Cardiac muscle cell (in vitro differentiated cells and primary cell): ENCODE measurements at places on chromosomes 1 and 21. TPM values are rescaled to one million over a fixed set of nuclear protein-coding genes. Genes with fewer than 3 reads are reported as not detected.

IL20 gene
- total RNA-seq: not detected in 2 replicates

HTR6 gene
- total RNA-seq: not detected in 2 replicates

MEGF6 gene
- total RNA-seq: 12.6 and 31.7 TPM in 2 replicates

E2F2 gene
- total RNA-seq: 2.1 and 2.5 TPM in 2 replicates

DNASE2B gene
- total RNA-seq: not detected in 2 replicates

MTARC1 gene
- total RNA-seq: 4.5 and 5.5 TPM in 2 replicates

DNA sequence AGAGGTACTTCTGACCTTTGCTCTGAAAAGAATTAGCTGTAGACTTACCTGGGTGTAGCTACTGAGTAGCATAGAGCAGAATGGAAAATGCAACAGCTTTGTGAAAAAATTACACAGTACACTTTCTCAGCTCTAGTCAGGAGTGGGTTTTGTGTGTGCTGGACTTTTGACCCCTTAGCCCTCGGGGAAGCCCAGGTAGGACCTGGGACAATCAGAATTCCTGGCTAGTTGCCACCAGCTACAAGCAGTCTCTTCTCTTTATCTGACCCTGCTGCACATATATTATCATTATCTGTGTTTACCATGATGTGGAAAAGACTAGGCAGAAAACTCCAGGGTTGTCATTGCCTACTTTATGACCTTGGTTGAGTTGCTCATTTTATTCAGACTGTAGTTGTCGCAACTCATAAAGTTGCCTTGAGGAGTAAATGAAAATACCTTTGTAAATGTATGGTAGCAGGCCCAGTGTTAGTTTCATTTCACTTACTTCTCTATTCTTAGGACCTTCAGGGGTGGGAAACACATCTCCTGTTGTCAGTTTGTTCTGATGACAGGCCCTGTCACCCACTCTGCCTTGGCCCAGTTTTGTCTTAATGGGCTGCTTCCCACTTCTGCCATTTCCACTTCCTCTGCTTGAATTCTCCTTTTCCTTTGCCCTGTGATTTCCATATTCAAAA lies 5.4 kb downstream of the NEK7 start:
- H3K4me1 ChIP-seq: peaks cover 43% of the 10 kb centered on the region
- DNase-seq: no peak
- H3K36me3 ChIP-seq: no peaks in the 10 kb centered on the region
- peak overlapping the region; percentile 88 for H3K27ac ChIP-seq
- peak overlapping the region; percentile 5 for H3K4me3 ChIP-seq
- no peaks in the 10 kb centered on the region for H3K27me3 ChIP-seq

DNA sequence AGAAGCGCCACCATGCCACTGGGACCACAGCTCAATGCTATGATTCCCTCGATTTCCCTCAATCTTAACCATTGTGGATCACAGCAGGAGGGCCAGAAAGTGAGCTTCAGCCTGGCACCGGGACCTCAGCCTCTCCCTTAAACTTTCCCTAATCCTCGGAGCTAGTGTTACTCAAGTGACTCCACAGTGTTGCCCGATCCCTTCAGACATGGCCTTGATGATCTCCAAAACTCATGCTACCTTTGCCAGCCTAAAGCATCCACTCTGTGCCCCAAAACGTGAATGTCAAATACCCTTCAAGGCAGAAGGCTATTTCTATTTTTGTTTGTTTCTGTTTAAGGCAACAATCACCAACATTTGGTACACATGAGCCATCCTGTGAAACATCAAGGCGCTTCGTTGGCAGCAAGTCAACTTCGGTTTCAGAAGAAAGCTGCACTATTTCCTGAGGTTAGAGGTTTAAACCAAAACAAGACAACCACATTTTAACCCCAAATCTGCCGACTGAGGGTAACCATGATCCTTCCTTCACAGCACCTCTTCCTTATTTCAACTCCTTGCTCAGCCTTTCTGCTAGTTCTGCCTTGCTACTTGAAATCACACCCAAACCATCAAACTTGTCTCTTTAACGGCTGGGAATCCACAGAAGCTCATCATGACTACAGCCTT lies 94.4 kb upstream of the KRTAP19-8 start:
- no peak overlapping the region for H3K27ac ChIP-seq
- no peaks in the 10 kb centered on the region for H3K36me3 ChIP-seq
- no peaks in the 10 kb centered on the region for H3K27me3 ChIP-seq
- H3K4me3 ChIP-seq: no peak overlapping the region

- no peaks in the 10 kb centered on the region for H3K27me3 ChIP-seq
- H3K27ac ChIP-seq: no peak overlapping the region
- no peak for DNase-seq
- H3K4me3 ChIP-seq: no peak overlapping the region
Measured at GRCh38 chr21:17003258-17003615, 509.6 kb upstream of the CXADR start.

- H3K4me3 ChIP-seq: no peak overlapping the region
- DNase-seq: no peak
- no peaks in the 10 kb centered on the region for H3K36me3 ChIP-seq
- H3K4me1 ChIP-seq: no peaks in the 10 kb centered on the region
- H3K27ac ChIP-seq: no peak overlapping the region
Measured at GRCh38 chr1:239270509-239270908, 115.9 kb upstream of the CHRM3 start.

GRCh38 chr1:63189677-63190076 lies 132.7 kb upstream of the FOXD3 start:
- H3K27me3 ChIP-seq: peaks cover 20% of the 10 kb centered on the region
- no peak overlapping the region for H3K4me3 ChIP-seq
- no peak overlapping the region for H3K27ac ChIP-seq
- no peaks in the 10 kb centered on the region for H3K36me3 ChIP-seq
- peaks cover 4% of the 10 kb centered on the region for H3K4me1 ChIP-seq

DNA sequence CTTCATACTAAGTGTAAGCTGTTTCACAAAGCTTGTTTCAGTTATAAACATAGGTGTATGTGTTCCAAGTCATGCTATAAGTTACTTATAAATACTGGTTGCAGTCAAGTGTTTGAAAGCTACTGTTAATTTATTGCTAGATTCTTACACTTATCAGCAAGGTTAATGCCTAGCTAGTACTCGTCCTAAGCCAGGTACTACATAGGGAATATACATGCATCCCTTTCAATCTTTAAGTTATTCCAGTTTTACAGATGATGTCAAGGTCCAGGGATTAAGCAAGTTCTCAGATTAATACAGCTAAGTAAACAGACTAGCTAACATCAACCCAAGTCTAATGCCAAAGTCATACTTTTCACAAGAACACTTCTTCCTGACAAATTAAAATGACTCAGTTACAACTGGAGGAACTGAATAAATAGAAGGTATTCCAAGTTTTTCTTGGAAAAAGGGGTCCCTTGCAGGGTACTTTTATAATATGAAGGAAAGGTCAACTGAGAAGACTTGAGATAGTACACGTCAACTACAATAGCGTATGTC lies 652.2 kb upstream of the USP24 start:
- H3K36me3 ChIP-seq: no peaks in the 10 kb centered on the region
- H3K4me3 ChIP-seq: no peak overlapping the region
- no peak overlapping the region for H3K27ac ChIP-seq
- peaks cover 19% of the 10 kb centered on the region for H3K4me1 ChIP-seq

GRCh38 chr1:57447551-57447950 lies 23.7 kb upstream of the DAB1 start:
- H3K27ac ChIP-seq: no peak overlapping the region
- DNase-seq: no peak
- H3K27me3 ChIP-seq: no peaks in the 10 kb centered on the region
- H3K4me1 ChIP-seq: no peaks in the 10 kb centered on the region
- H3K36me3 ChIP-seq: no peaks in the 10 kb centered on the region
- no peak overlapping the region for H3K4me3 ChIP-seq

DNA sequence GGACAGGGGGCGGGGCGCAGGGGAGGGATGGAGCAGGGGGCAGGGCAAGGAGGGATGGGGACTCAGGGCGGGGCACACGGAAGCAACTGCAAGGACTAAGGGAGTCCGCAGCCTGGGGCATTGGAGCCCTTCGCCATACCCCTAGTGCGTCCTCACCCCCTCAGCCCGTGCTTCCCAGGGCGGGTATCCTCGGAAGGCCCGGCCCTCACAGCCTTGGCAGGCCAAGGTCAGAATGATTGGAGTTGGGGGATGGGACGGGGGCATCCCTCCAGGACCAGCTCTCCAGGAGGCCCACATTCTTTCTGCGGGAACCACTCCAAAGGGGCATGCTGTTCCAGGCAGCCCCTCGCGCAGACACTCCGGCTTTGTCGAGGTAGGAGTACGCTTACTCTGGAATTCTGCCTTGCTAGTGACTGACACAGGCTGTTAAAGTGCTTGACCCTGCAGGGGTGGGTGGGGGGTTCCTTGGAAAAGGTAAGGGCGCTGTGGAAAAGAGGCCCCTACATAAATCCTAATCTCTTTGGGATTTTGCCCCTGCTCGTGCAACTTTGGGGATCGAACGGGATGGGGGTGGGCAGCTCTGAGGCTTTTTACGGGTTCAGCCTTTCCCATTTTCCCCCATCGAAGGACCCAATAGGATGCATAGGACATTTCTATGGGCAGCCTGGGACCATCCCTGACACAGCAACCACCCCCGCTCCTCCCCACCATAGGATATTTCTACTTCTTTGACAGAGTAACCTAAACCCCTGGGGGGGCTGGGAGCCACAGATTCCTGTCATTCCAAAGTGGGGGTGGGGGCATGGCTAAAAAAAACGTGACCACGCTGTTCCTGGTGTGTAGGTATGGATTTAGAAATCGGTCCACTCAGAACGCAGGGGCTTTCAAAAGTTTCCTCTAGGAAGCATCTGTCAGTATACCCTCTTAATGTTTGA lies 738 bp upstream of the TRIM11 start:
- peaks cover 15% of the 10 kb centered on the region for H3K4me1 ChIP-seq
- H3K36me3 ChIP-seq: no peaks in the 10 kb centered on the region
- no peak for DNase-seq
- no peaks in the 10 kb centered on the region for H3K27me3 ChIP-seq
- peak overlapping the region; percentile 95 for H3K4me3 ChIP-seq

- peaks cover 4% of the 10 kb centered on the region for H3K36me3 ChIP-seq
- H3K4me3 ChIP-seq: no peak overlapping the region
- H3K4me1 ChIP-seq: peaks cover 21% of the 10 kb centered on the region
- no peaks in the 10 kb centered on the region for H3K27me3 ChIP-seq
- H3K27ac ChIP-seq: peak overlapping the region; percentile 35
Measured at GRCh38 chr1:214044438-214045214, 56.9 kb downstream of the PROX1 start.

- H3K36me3 ChIP-seq: no peaks in the 10 kb centered on the region
- H3K4me3 ChIP-seq: no peak overlapping the region
- no peaks in the 10 kb centered on the region for H3K4me1 ChIP-seq
- H3K27me3 ChIP-seq: no peaks in the 10 kb centered on the region
- H3K27ac ChIP-seq: no peak overlapping the region
- no peak for DNase-seq
Measured at GRCh38 chr1:169339773-169340172, 27.8 kb downstream of the NME7 start.

- no peaks in the 10 kb centered on the region for H3K4me1 ChIP-seq
- DNase-seq: no peak
- H3K36me3 ChIP-seq: no peaks in the 10 kb centered on the region
- no peak overlapping the region for H3K27ac ChIP-seq
- H3K4me3 ChIP-seq: no peak overlapping the region
Measured at GRCh38 chr1:240056350-240056749, 35.3 kb upstream of the FMN2 start.
